A549 treated with RU486 at 1 μM for 4 hours (cell line): ENCODE measurements at places on chromosomes 5 and 9. TPM values are rescaled to one million over a fixed set of nuclear protein-coding genes. Genes with fewer than 3 reads are reported as not detected.

The ACTBL2 gene
- 0.06 to 0.07 TPM in 2 of 5 replicates, not detected in the others for total RNA-seq

The CFAP157 gene
- total RNA-seq = 0.05 to 0.08 TPM in 2 of 5 replicates, not detected in the others

The ZNF658 gene
- total RNA-seq = 1.2 to 2.4 TPM (median 1.9 TPM) in 5 replicates

The ANKRD18B gene
- 3.2 to 10.0 TPM (median 9.0 TPM) in 5 replicates for total RNA-seq

The FBXL7 gene
- total RNA-seq = 1.0 to 1.8 TPM (median 1.3 TPM) in 5 replicates
